ENCODE measurements at places on chromosomes 5 and 9.

DNA sequence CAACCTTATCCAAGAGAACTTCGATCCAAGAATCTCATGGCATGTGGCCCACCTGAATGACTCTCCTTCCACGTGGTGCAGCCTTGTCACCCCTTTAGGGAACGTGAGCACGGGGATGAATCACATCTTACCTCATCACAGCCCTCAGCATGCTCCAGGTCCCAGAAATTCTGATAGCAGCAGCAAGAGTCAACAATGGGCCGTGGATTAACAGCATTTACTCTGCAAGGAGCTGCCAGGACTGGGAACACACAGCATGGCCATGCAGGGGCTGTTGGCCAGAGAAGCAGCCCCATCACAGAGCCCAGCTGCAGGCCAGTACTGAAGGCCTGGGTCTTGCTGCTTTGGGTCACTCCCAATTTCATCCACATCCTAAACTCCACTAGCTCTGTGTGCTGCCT lies 150.4 kb downstream of the C5orf15 start:
- no peak for DNase-seq

- peak; percentile 64 for DNase-seq
Measured at GRCh38 chr9:127903557-127904475, 4.4 kb upstream of the ST6GALNAC6 start.

- DNase-seq: peak; percentile 87
Measured at GRCh38 chr5:89930591-89931392, 478.8 kb downstream of the CETN3 start.

- no peak for DNase-seq
Measured at GRCh38 chr5:178429156-178429468, 161.1 kb downstream of the COL23A1 start.

- DNase-seq: peak; percentile 81
Measured at GRCh38 chr9:114417511-114417910, 29.7 kb upstream of the AKNA start.

GRCh38 chr5:127425868-127426267 lies 91.6 kb upstream of the PRRC1 start:
- no peak for DNase-seq

- no peak for DNase-seq
Measured at GRCh38 chr5:52789378-52789777, 1.7 kb downstream of the ITGA1 start.

Data from fibroblast of skin of back (primary cell).